MG63 (cell line): ENCODE measurements at places on chromosomes 5 and 9. TPM values are rescaled to one million over a fixed set of nuclear protein-coding genes. Genes with fewer than 3 reads are reported as not detected.

DNA sequence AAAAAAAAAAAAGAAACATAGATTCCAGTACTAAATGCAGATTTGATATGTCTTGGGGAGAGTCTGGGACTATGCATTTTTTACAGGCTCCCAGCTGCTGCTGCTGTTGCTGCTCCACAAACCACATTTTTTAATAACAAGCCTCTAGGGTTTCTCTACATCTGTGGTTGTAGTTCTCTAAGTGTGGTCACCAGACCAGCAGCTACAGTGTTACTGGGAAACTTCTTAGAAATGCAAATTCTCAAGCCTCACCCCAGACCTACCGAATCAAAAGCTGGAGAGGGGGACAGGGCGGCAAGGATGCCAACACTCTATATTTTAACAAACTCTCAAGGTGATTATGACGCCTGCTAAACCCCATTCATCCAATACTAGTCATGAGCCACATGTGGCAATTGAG lies 293.4 kb upstream of the PTGER4 start:
- no peak for DNase-seq

Gene C5orf58
- not detected in 2 replicates for total RNA-seq

GRCh38 chr9:18982262-18982620 lies 50.8 kb downstream of the SAXO1 start:
- DNase-seq: peak; percentile 22

Gene SPATA31A3
- total RNA-seq: not detected in 2 replicates

DNA sequence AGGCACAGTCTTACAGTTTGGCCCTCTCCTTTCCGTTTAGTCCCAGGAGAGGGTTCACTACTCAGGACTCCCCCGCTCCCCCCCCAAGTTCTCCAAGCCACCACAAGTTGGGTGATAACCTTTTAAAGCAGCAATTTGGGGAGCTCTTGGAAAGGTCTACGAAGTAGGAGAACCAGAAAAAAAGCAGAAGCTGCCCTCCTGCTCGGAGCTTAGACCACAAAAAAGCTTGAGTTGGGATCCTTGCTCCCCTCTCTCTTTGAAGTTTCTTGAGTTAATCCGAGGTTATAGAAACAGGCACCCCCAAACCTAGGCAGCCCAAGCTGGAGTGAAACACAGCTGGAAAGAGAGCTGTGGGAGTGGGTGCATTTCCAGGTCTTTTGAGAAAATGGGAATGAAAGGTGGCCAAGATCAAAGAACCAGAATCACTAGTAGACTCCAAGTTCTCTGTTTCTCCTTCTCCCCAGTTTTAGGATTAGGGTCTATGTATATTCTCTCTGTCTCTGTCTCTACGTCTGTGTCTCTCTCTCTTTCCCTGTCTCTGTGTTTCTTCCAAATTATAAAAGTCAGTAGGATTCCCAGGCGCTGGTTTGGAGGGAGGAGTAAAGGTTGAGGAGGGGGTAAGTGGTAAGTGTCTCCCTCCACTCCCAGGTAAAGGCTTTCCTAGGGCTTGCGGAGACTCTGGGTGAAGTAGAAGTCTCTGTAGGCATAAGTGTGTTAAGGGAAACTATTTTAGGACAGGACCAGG lies 2.8 kb downstream of the LHX2 start:
- DNase-seq: no peak

- DNase-seq: peak; percentile 86
Measured at GRCh38 chr5:88785746-88786565, 97.0 kb downstream of the MEF2C start.
